Activated naive CD4-positive, alpha-beta T cell (primary cell): ENCODE measurements at places on chromosomes 5 and 9.

- DNase-seq, result no peak
Observed at GRCh38 chr5:3615217-3615616, 19.6 kb downstream of the IRX1 start.

DNA sequence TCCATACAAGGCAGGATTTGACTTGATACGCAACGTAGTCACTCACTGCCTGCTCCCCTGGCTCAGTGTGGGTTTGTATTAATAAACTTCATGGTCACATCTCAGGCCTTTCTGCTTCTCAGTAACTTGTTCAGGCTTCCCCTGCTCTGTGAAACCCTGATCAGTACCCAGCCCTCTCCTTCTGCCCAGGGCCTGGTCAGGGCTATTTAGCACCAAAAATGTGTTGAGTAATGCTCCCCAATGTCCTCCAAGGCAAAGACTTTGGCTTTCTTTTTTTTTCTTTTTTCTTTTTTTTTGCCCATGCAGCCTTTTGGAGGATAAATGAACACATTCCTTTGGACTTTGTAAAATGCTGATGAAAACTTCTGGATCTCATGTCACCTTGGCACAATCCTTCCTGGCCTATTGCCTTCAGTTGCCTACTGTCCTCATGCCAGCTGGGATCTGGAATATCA, 399.2 kb upstream of the KLF4 start:
- DNase-seq, result no peak

DNA sequence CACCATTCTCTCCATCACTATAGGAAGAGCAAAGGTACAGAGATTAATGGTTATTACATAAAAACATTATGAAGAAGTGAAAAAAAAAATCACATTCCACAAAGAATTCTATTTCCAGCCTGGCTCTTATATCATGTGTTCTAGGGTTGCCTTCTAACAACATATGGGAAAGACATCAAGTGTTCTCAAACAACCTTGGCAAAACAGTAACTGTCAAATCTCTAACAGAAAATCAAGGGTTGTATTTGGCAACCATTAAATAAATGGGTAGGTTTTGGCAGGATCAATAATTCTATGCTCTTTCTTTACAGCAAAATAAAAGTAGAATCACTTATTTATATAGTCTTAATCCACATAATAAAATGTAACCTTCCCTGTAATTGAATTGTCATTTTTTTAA, 728.9 kb downstream of the MAT2B start:
- no peak for DNase-seq

- DNase-seq, result no peak
Observed at GRCh38 chr9:61665330-61665751, 475.5 kb downstream of the SPATA31A7 start.

DNA sequence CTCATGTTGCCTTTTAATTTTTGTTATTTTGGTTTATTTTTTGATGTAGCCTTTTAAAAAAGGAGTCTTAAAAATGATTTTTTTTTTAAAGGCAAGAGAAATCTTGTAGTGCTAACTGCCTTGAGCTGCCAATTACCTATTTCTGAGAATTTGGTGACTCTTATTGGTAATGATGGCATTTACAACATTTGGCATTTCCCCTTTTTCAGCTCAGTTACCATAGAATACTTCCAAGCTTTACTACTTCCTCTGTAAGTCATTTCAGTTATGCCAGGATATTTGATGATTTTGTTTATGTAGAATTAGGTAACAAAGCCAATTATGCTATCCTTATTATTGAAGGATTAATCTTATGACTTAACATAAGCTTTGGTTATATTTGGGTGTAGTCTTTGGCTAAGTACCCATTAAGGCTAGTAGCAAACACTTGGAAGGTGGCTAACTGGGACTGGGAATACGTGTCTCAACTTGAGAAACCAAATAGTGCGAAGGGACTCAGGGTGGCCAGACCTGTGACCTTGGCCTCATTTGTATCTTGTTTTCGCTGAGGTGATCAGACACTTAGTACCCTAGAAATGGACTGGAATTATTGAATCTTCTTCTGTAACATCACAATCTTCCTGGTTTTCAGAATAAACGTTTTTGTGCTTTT, 27.7 kb downstream of the CDC37L1 start:
- no peak for DNase-seq

- DNase-seq, result no peak
Observed at GRCh38 chr9:115046824-115047223, 71.1 kb downstream of the TNC start.

- DNase-seq, result no peak
Observed at GRCh38 chr5:14337593-14337992, 194.5 kb downstream of the TRIO start.

DNA sequence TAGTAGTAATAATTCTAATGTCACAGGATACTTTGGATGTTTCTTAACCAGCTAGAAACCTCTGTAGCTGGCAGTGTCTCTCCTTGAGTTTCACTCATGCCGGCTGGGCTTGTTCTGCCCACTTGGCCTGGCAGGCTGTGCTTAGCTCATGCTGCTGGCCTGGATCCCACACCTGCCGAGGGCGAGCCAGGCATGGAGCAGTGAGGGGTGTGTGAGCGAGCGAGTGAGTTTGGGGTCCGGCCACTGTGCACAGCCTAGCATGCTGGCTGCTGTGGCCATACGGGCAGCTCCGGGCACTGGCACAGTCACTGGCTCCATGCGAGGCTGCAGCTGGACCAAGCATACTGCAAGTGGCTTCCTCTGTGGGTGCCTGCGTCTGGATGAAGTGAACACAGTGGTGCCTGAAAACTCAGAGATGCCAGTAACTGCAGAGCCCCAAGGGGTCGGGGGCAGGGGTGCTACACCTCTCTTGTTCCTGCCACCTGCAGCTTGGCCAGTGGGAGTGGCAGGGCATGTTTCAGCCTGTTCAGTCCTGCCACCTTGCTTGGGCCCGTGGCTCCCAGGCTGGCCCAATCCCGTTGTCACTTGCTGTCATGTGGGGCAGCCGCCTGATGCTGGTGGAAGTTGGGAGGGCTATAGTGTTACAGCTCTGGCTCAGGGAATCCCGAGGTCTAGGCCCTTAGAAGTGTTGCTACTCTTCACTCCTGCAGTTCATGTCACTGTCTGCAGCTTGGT, 9.9 kb downstream of the FSD1L start:
- no peak for DNase-seq

GRCh38 chr9:114888607-114889006, 41.8 kb downstream of the TNFSF8 start:
- DNase-seq, result no peak

GRCh38 chr9:80964374-80964773, 725.0 kb downstream of the TLE1 start:
- no peak for DNase-seq

DNA sequence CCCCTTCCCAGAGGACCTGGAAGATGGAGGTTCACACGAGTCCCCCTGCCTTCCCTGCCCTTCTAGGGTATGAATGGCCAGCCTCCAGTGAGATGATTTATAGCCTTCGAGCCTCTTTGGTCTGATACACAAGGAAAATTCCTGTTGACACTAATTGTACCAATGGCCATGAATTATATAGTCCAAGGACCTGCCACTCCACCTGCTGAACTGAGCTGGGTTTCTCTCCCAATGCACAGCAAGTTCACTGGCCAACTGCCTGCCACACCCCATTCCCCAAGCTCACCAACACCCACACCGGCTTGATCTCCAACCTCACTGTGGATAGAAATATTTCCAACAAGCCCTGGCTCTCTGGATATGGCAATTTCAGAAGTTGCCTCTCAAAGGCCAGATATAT, 9.3 kb upstream of the ADRA1B start:
- no peak for DNase-seq

DNA sequence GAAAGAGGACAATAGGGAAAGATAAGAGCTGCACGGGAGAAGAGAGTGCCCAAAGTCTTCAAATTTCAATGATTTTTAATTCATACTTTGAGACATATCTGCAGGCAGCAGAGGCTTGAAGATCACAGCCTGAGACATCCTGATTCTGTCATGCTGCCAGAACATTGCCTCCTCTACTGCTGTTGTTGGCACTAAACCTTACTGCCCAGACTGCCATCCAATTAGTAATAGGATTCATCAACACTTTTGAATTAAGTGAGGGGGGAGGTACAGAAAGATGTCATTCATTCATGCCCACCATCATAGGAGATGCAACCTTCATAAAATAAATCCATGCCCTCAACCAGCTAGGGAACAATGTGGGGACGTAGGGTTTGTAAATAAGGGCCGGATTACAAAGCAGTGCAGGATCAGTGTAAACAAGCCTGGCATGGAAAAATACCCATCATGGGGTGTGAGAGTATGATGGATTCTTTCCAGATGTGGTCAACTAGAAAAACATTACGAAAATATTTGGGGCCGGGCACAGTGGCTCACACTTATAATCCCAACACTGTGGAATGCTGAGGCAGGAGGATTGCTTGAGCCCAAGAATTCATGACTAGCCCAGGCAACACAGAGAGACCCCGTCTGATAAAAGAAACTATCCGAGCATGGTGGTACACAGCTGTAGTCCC, 122.1 kb upstream of the DAPK1 start:
- no peak for DNase-seq

GRCh38 chr5:133846478-133847226, 121.8 kb downstream of the C5orf15 start:
- no peak for DNase-seq

DNA sequence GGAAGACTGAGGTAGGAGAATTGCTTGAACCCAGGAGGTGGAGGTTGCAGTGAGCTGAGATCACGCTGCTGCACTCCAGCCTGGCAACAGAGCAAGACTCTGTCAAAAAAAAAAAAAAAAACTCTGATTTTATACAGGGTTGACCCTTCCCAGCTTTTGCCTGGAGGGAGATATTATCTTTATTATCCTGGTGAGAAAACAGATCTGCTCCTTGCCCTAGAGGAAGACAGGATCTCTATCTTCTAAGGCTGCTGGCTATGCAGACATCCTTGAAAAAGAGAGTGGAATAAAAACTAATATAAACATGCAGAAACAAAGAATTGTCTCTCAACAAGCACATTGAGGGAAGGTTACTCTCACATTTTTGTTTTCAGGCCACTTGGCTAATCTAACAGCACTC, 1503.4 kb upstream of the WWC1 start:
- DNase-seq, result no peak

DNA sequence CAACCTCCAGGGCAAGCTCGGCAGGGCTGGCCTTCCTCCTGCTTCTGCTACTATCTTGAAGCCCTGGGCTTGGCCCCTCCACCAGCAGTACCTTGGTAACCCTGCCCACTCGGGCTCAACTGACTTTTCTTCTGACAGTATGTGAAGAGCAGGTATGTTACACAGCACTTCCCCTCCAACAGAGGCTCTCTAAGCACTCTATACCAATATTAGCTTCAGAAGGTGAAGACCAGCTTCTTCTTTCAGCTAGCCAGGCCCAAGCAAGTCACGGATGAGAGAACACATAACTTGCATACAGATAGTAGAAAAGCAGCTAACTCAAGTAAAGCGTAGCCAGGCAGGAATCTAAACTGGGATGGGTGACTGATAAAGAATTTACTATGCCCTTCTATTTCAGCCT, 64.3 kb downstream of the FEM1C start:
- DNase-seq, result no peak

- DNase-seq, result no peak
Observed at GRCh38 chr9:117548556-117548955, 133.7 kb upstream of the ASTN2 start.

DNA sequence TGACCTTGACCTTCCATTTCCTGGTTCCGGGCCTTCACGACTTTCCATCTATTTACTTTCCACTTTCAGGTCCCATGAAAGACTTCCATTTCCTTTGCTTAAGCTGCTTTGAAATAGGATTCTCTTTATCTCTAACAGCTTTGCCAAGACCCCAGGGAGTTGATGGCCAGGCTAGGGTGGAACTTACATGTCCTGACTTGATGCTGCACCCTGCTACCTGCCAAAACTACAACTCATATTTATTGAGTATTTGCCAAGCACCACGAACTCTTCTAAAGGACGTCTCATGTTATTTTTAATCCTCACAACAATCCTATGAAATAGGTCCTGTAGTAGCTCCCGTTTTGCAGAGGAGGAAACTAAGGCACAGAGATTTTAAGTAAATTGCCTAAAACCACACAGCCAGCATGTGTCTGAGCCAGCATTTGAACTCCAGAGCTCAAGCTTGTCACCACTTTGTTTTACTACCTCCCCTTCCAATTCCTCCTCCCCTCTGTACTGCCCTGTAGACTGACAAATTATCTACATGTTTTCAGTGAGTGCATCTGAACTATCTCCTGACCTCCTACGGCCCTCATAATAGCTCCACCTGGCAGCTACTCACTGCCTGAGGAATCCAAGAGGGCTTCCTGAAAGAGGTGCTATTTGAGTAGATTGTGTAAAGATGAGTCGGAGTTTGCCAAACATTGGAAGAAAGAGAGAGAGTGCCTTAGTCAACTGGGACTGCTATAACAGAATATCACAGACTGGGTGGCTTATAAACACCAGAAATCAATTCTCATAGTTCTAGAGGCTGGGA, 38.4 kb upstream of the SMIM23 start:
- DNase-seq, result no peak

DNA sequence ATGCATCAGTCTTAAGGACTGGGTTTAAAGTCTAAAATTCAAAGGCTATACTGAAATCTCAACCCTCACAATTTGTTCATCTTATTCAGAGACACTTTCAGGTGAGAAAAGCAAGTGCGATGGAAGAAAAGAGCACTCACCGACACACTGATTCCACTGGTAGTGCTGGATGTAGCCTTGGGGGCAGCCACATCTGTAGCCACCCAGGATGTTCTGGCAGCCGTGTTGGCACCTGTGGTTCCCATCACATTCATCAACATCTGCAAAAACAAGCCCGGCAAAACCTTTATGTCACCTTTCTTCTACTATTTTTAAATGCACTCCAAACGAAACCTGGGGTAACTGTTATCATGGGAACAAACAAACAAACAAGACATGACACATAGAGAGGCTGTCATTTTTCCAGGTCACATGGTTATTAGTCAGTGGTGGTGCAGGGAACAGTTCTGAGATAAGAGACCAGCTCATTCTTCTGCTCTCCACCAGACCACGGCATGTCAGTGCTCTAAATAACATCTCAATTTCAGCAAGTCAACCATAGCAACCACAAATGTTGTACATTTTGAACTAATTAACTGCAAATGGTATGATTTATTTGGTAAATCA, 188.4 kb downstream of the SLC12A2 start:
- no peak for DNase-seq

DNA sequence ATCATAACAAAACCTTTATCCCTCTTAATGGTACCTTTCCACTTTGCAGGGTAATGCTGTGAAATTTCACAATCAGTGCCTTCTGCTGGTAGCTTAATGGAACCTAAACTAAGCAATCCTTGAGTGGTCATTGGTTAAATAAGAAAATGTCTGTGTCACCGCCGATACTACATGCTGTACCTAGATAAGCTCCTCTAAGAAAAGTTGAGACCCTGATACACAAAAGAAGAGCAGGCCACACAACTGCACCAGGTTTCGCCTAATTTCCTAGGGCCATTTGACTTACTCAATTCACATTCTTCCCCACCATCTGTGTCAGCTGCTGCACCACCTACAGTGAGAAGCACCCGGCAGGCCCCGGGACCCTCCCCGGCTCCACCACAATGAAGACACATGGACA, 9.0 kb upstream of the EDF1 start:
- DNase-seq, result no peak

DNA sequence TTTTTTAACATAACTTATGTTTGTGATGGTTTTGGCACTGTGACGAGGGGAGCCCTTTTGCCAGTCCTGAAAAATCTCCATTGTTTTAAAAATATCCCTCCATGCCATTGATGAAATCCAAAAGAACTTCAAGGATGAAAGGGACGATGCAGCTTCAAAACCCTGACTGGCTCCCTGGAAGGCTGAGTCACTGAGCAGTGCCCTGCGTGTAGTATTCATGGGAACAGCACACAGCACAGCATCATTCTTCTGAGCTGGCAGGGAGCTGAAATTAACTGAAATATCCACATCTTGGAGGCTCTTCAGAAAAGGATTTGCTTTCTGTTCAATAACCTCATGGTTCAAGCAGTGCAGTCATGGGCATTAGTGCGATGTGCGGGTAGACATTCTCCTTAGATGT, 29.7 kb downstream of the PDE4D start:
- no peak for DNase-seq
